Breast epithelium (tissue), 4 donors: ENCODE measurements at places on chromosomes 12 and 14. TPM values are rescaled to one million over a fixed set of nuclear protein-coding genes. Genes with fewer than 3 reads are reported as not detected.

ACACB gene
- total RNA-seq = 223 TPM

MYO1H gene
- total RNA-seq = 2.0 TPM

DNA sequence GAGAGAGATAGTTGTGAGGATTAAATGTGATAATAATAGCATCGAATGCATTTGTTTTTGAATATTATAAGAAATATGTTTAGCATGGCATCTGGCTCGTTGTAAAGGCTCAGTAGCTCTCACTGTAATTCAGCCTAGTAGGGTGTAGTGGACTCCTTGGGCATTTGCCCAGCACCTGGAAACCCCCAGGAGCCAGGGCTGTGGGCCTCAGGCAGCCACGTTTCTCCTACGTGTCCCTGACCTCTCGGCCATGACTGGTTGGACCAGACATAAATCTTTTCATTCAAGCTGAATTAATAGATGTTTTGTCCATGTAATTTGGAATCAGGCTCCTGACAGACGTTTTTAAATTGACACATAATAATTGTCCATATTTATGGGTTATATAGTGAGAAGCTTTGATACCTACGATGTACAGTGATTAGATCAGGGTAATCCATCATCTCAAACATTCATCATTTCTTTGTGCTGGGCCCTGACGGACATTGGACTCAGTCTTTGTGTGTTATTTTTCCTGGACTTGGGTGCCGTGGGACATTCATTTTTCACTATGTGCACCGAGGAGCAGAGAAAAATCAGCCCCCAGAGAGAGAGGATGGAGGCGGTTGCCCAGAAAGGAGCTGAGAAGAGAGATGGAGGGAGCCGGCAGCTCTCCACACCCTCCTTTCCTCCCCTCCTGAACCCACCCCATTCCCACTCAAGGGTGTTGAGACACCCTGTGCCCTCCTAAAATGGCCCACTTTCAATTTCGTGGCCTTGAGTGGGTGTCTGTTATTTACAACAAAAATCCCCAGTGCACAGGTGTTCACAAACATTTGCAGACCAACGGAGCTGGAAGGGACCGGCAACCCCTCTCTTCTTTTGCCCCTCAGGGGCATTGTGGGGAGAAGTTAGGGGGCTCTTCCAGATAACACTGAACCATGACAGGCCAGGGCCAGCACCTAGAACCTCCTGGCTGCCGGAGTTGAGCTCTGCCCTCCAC, 296.4 kb downstream of the DPF3 start:
- no peaks in the 10 kb centered on the region for H3K4me1 ChIP-seq
- no peaks in the 10 kb centered on the region for H3K36me3 ChIP-seq
- H3K27ac ChIP-seq = no peak overlapping the region

- no peak overlapping the region for H3K4me3 ChIP-seq
- no peaks in the 10 kb centered on the region for H3K4me1 ChIP-seq
- peaks cover 9% of the 10 kb centered on the region for H3K36me3 ChIP-seq
- no peak overlapping the region for H3K27ac ChIP-seq
- H3K27me3 ChIP-seq = no peaks in the 10 kb centered on the region
These were observed 50.0 kb downstream of the SH2B3 start for GRCh38 chr12:111455448-111456320.

C14orf180 gene
- 32.3 TPM for total RNA-seq

GRCh38 chr14:80005561-80005960, 205.7 kb downstream of the DIO2 start:
- H3K4me1 ChIP-seq = no peaks in the 10 kb centered on the region
- DNase-seq = no peak
- H3K4me3 ChIP-seq = no peak overlapping the region
- no peaks in the 10 kb centered on the region for H3K36me3 ChIP-seq
